Stimulated activated naive B cell treated with anti-CD40 and anti-IgM and Interleukin-4, amounts not matched to agents 10 μg/mL and 1 μg/mL and 100 μg/mL, for 72 hours (primary cell): ENCODE measurements at places on chromosomes 5 and 9.

DNA sequence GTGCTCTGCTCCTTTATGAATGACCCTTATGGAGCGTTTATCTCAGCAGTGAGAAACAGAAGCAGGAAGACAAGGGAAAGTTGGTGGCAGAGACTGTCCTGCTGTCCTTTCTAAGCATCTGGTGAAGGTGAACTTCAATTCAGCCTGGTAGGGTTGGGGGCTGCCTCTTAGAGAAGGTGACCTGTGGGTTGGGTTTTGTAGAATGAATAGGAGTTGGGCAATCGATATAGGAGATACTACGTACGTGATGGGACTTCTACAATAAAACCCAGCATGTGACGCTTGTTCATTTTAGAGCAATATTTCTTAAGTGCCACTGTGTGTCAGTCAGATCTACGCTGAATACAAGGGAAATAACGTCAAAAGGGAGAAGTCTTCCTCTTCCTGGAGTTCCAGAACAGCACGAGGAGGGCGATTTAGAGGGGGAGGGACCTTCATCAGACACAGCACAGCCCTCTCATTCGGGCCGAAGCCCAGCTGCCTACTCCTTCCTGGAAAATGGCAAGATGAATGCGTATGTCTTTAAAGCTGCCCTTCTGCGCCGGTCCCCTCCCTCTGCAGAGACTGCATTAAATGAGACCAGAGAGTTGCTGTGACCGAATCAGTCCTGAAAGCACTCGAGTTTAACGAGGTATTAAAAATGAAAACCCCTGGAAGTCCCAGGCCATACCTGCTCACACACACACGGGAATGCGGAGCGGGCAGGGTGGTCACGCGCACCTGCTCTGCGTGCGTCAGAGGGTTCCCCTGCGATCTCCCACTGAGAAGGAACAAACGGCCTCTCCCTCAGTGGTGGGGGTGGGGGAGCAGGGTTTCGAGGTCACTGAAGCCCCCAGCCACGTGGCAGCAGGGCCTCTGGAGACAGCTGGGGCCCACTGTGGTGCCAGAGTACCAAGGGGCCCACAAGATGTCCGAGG lies 85.3 kb upstream of the SARDH start:
- DNase-seq = peak; percentile 63

DNA sequence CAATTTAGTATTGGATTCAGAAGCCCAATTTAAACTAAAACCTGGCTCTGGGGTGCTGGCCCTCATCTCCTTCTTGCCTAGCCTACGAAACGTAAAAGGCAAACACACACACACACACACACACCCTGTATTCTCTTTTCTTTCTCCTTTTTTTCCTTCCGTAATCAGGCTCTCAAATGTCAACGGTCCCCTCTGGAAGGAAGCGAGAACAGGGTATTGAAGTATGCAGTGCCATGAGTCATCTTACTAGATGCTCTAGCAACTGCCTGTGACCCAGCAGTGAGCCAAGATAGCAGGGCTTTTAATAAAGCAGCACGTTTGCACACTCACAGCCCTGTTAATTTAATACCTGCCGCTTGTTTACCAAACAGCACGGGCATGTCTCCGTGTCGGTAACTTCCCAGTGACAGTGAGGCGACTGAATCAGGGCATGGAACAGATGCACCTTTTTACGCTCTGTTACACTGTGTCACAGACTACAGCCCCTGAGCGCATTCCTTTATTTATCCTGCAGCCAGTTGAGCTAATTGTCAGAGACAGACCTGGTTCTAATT lies 243.8 kb downstream of the BNC2 start:
- no peak for DNase-seq

DNA sequence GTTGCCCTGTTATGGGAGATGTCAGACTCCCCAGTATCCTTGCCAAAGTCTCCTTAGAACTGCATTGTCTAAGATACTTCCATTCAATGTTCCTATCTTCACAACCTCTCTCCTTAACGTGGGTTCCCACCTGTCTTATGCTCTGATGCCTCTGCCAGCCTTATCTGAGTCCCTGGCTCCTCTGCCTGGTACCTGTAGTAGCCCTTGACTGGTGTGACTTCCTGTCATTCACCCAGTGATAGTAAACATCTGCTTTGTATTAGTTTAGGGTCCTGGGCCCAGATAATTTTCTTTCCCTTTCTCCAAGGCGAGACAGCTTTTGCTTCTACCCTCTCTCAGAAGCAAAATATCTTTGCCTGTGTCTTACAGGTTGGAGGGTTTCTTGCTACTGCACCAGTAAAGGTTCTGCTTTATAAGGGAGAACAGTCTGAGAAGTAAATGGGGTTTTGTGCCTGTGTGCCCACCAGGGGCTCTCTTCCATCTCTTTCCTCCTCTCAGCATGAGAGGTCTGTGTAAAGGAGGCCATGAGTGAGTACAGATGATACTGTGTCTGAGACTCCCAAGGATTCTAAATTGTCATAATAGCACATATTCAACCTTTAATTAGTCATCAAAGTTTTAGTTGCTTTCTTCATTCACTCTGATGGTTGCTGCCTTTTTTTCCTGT lies 220.8 kb downstream of the PRR16 start:
- no peak for DNase-seq

GRCh38 chr5:43225649-43226245 lies 33.7 kb downstream of the NIM1K start:
- DNase-seq = no peak

DNA sequence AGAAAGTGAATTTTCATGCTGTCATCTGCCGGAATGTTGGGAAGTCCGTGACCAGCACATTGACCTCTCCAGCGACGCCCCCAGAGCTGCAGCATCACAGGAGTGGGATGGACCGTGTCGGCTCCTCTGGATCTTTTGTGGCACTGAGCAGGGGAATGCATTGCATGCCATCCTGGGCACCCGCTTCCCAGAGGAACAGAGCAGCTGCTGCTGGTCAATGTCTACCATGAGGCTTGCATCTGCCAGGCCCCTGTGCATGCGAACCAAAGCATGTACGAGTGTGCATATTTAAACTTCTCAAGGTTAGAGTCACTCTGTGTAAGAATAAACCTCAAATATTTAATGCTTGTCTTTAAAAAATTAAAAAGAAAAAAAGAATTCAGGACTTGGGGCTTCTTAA lies 414.8 kb downstream of the GADD45G start:
- DNase-seq = no peak
